ENCODE measurements at places on chromosomes 7 and 10.

DNA sequence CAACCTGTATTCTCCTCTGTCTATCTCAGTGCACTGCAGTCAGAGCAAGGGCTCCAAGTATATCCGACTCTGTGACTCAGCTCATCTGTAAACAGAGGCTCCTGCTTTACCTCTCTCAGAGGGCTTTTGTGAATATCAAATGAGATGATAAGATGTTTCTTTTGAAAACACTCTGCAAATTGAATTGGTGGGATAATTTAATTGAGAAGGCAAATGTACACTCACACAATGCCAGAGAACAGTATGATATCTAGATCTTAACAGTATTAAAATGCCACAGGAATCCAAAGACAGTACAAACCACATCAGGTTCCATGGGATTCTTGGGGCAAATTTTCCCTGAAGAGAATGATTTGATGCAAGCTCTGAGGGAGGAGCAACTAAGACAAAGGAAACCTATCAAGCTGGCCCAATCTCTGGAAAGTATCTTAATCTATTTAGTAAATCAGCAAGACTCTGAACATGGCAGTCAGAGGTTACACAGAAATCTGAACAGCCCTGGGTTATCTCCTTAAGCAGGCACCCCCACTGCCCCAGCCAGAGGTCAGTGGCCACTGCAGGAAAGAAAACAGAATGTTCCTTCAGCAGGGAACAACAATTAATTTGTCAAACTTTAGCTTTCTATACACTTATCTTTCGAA is 45.9 kb downstream of the DOCK4 start:
- DNase-seq, result no peak

DNA sequence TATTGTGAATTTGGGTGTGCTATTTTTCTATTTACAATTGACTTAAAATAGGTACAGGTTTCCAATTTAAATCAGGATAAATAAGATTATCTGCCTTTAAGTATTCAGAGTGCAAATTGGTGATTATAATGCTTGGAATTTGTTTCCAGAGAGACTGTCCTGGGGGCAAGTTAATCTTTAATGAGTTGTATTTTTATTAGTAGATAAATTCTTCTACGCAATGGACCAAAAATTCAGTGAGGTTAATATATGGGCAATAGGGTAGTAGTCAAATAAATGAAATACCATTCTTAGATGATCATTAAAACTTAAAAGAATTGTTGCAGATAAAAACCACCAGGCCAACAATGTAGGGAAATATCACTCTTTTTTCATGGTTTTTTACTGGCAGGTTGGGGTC is 3.4 kb downstream of the BICC1 start:
- DNase-seq, result no peak

GRCh38 chr10:819816-820215 is 111.7 kb downstream of the LARP4B start:
- no peak for DNase-seq

- peak; percentile 37 for DNase-seq
Observed at GRCh38 chr7:2522780-2523433, 3.3 kb downstream of the LFNG start.

- no peak for DNase-seq
Observed at GRCh38 chr7:129462420-129462819, 28.2 kb downstream of the STRIP2 start.

DNA sequence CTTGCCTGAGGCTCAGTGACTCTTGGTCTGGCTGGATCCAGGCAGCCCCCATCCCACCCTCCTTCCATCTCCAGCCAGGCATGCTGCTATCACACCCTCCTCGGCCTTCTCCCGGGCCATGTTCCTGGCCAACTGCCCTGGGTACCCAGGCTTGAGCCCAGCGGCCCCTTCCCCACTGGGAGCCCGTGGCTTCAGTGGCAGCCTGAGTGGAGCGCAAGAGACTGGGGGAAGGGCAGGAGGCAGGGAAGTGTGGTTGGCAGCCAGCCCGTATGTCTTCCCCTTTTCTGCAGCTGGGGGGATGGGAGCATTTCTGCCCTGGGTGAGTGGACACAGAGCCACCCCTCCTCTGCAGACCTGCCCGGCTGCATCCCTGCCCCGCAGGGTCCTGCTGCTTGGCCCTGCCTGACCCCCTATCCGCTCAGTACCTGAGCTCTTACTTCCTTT is 148.5 kb downstream of the ARHGAP22 start:
- no peak for DNase-seq

DNA sequence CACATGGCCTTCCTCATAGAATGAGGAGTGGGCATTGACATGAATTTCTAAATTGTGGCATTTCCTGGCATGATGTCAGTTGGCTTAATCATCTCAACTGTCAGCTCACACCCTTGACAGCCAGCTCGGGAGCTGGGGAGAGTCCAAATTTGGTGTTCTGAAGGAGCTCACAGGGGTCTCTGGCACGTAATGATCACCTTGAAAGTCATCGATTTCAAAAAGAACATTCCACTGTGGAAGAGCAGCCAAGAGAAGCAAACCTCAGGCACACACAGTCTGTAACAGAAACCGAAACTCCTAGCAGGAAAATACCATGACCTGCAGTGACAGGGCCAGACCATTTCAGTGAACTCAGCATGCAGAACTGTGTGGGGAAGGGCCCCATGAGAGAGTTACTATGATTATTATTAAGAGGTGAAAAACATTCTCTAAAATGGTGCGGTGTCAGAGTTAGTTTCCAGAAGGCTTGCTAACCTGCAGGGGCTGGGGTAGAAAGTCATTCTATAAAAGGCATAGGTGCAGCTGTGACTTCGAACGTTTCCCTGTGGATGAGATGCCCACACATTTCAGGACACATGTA is 26.4 kb upstream of the KLF6 start:
- DNase-seq, result peak; percentile 55

DNA sequence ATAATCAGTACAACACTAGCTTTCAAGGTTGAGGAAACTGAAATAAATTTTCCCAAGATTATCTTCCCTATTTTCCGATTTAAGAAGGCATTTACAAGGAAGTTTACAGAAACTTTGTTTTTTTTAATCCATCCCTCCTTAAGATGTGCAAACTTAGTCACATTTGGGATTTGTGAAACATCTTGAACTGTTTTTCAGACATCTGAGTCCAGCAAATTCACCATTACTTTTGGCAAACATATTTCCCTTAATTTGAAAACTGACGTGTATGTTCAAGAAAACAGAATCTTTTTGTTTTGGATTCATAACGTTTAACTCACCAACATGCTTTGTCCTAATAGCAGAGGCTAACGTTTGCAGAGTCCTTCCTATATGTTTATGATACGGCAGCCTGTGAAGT is 19.5 kb downstream of the GLI3 start:
- DNase-seq, result no peak

DNA sequence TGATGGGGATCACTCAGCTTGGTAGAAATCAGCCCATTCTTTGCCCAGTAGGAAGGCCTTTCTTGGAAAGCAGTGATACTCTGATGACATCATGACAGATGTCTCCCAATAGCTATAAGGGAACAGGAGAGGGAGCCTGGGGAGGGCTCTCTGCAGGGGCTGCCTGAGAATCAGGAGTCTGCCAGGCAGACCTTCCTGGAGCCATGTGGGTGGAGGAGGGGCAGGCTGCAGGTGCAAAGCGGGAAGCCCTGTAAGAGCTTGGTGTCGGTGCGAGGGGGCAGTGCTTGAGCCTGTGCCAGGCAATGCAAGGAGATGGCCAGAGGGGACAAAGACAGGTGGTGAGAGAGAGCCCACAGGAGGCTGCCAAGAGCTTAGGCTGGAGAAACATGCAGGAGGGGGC is 5.0 kb upstream of the TNS3 start:
- DNase-seq, result no peak

- no peak for DNase-seq
Observed at GRCh38 chr7:156969972-156970420, 20.5 kb downstream of the NOM1 start.

- no peak for DNase-seq
Observed at GRCh38 chr10:60114765-60115586, 208.6 kb upstream of the CCDC6 start.

DNA sequence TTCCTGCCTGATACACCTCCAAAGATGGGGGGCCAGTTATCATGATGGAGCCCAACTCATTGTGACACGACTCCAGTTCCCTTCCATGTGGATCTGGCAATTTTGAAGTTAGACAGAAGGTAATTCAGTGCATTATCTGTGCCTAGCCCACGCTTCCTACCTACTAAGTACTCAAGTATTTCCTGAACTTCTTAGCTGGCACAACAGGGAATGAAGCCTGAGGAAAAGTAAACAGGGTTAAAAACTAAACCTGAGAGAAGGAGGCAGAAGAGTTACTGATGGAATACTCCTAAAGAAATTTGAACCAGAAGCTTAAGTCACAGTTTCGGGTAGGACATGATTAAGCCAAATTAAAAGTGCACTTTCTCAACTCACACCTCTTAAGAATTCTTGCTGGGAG is 1.1 kb upstream of the SEC31B start:
- no peak for DNase-seq

DNA sequence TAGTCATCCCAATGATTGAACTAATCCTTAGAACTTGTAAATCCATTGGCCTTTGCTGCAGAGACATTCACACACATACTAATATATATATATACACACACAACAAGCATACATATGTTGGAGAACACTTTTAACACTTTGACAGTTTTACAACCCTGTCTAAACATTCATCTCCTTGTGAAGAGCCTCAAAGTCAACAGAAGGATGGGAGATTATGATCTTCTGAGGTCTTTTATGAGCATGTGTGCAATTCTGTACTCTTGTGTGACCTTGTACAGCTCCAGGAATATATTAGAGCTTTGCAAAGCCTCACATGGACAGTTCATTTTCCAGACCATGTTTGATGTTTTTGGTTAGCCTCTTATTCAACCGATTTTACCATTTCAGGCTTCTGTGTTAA is 589.0 kb downstream of the NXPH1 start:
- DNase-seq, result no peak

GRCh38 chr10:1646332-1646731 is 91.0 kb downstream of the ADARB2 start:
- DNase-seq, result no peak

DNA sequence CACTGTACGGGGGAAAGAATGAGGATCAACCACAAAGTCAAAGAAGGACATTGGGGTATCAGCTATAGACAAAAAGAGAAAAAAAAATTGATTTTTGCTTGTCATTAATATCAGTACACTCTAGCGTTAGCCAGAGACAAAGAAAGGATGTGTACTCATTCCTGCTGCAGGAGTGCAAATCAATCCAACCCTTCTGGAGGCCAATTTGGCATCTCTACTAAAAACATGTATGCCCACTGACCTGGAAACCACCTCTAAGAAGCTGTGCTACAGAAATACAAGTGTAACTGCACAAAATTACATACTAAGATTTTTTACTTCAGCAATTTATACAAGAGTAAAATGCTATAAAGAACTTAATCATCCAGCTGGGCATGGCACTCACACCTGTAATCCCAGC is 13.6 kb downstream of the NSMCE4A start:
- no peak for DNase-seq

DNA sequence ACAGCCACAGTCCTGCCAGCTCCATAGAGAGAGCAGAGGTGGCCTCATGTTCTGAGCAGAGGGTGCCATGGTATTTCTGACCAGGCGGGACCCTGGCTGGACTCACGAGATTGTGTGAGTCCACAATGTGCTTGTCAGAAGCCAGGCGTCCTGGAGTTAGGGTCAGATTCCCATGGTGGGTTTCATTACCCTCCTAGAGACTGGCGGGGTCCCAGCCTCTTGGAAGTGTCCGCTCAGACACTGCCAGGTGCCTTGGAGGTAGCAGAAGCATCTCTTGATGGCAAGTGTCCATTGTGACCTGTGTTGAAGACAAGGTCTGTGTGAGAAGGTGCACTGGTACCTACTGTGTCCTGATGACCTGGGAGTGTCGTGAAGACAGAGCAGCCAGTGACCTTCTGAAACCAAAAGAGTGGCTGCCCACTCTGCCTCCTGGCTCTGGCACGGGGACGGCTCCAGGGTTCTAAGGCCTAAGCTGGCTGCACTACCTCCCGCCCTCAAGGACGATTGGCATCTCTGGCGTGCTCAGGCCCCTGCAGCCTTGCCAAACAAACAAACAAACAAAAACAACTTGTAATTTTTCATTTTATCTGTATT is 56.8 kb downstream of the MGMT start:
- no peak for DNase-seq

- no peak for DNase-seq
Observed at GRCh38 chr10:113740850-113741249, 10.6 kb upstream of the PLEKHS1 start.

- DNase-seq, result no peak
Observed at GRCh38 chr7:112267944-112268691, 61.6 kb downstream of the ZNF277 start.

DNA sequence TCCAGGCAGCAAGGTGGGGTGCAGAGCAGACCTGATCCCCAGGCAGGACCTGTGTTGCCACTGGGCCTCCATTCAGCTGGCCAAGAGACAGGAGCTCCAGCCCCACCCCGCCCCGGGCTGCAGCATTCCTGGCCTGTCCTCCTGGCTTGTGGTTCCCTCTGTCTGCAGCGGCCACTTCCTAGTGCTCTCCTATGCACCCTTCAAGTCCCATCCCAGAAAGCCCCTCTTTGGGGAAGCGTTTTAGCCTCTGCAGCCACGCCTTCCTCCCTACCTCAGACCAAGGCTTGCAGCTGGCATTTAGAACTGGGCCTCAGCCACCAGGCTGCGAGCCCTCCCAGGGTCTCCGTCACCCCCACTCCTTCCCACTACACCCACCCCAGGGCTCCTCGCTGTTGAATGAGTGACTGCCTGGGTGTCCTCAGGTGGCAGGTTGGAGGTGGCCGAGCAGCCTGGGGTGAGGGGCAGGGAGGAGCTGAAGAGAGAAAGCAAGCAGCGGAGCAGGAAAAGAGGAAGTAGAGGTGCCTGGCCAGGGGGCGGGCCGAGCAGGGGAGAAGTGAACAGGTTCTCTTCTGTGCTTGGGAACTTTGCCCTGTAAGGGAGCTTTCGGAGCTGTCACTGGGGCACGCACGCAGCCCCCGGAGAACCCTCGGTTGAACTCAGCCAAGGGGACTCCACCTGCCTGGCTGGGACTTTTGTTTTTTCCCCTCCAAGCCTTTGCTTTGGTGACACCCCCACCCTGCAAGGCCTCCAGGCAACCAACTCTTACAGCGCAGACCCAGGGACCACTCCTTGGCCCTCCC is 109.1 kb upstream of the TNRC18 start:
- peak; percentile 49 for DNase-seq

DNA sequence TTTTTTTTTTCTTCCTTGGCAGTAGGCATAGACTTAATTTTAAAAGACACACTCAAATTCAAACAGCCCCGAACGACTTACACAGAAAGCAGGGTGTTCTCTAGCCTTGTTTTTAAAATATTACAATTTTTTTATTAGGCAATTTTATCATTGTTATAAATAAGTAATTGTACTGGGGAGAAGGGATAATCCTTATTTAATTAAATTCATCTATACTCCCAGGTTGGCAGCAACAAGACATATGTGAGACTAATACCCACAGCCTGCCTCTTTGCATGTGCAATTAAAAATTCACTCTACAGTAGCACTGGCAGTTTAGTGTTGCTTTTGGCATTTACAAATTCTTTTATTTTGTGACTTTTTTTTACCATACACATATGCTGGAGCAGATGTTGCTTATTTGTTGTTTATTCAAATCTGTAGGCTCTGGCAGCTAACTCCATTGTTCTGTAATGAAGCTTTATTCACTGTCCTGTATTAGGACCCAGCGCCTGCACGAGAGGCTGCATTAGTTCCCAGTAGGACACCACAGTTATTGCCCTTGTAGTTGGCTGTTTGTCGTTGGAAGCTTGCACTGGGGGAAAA is 84.9 kb upstream of the PPP1R17 start:
- DNase-seq, result no peak

GRCh38 chr7:138691178-138691577 is 10.0 kb downstream of the SVOPL start:
- no peak for DNase-seq

- peak; percentile 74 for DNase-seq
Observed at GRCh38 chr10:110209454-110209925, 2.1 kb downstream of the MXI1 start.

All from activated naive CD4-positive, alpha-beta T cell treated with anti-CD3 and anti-CD28 coated beads, Interleukin-2, amount 50 U/mL, for 16 hours (primary cell).